ENCODE measurements at places on chromosomes 6 and 20. TPM values are rescaled to one million over a fixed set of nuclear protein-coding genes. Genes with fewer than 3 reads are reported as not detected.

Gene MUCL3
- not detected for total RNA-seq

Gene DACT2
- not detected for total RNA-seq

Gene DNAAF9
- 1.7 TPM for total RNA-seq

Gene WFDC5
- total RNA-seq: not detected

Gene HLA-G
- not detected for total RNA-seq

Gene LAMA4
- 16.4 TPM for total RNA-seq

Gene TRERF1
- 5.2 TPM for total RNA-seq

Gene CLIC5
- total RNA-seq: not detected

Gene SLC26A8
- not detected for total RNA-seq

Gene ACTL10
- not detected for total RNA-seq

DNA sequence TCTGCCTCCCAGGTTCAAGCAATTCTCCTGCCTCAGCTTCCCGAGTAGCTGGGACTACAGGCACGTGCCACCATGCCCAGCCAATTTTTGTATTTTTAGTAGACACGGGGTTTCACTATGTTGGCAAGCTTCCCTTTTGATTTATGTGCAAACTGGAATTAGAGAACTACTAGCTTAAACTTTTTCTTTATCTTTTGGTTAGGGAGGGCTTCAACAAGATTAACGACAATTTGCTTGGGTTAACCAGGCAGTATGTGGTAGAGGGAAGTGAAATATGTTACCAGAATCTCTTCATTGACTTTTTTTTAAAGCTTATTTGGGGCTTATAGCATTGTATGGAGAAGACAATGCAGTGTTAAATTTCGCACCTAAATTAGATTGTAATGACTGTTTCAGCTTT, 9.0 kb downstream of the MYO6 start:
- no peak for DNase-seq

GRCh38 chr20:45873409-45874103, 7.5 kb upstream of the ZSWIM1 start:
- no peak for DNase-seq

GRCh38 chr6:41226752-41227151, 1.4 kb upstream of the TREML4 start:
- peak; percentile 2 for DNase-seq

GRCh38 chr6:16092140-16092539, 36.7 kb upstream of the MYLIP start:
- no peak for DNase-seq

GRCh38 chr6:43834528-43835155, 64.6 kb downstream of the VEGFA start:
- DNase-seq: no peak

DNA sequence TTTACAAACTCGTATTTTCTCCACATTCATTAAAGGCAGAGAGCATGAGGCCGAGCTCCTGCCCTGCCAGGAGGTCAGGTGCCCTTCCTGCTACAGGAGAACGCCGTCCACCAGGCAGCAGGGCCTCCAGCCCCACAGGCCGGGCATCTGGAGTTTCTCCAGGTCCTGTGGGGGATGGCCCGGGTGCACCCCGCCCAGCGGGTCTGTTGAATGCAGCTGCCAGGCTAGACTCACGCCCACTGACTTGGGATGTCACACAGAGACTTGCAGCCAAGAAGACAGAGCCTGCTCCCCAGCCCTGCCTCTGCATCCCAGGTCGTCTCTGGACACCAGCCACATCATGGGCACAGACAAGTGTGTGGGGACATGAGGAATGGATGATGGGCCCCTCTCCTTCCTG, 376.4 kb downstream of the CDH4 start:
- DNase-seq: no peak

DNA sequence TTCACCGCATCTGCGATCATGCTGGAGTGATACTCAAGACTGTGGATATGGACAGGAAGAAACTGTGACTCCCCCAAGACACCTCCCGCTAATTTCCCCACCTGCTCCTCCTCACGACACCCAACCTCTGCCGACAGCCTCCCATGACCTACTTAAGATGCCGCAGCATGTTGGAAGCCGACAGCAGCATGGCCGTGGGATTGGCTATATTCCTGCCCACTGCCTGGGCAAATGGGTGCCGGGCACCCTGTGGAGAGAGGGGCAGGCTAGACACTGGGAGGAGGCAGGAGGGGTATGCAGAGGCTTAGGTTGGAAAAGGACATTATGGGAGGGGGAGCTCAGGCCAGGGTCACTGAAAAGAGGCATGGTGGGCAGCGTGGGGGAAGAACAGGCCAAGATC, 4.5 kb downstream of the IDH3B start:
- DNase-seq: no peak

DNA sequence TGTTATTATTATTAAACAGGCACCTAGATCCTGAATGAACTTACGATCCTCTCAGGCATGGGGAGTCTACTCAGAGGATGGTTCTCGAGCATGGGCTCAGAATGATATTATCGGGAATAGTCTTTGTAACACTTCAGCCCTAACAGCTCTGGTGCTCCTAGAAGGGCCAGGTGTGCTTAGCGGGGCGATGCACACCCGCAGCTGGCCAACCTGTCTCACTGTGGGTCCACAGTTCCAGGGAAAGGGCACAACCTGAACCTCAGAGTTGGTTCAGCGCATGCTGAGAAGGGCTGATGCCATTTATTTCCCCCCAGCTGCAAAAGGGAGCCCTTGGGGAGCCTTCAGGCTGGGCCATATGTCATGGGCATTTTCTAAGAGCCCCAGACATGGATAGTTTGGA, 26.2 kb downstream of the RRAGD start:
- no peak for DNase-seq

DNA sequence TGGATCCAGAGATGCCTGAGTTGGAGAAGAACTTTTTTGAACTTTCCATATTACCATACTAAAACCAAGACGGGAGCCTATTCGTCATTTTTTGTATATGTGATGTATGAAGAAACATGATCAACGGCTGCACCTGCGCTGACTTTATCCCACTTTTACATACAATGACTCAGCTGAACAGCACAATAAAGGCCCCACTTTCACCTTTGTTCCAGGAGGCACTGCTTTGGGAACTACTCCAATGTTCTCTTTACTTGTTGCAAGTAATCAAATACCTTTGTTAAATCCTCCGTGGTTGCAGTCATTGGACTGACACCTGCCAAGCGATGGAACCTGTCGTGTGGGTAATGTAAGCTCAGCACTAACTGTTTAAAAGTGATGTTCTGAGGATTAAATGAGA, 17.3 kb upstream of the BTN3A2 start:
- DNase-seq: no peak

- DNase-seq: no peak
Measured at GRCh38 chr6:57130661-57131177, 40.7 kb downstream of the ZNF451 start.

GRCh38 chr6:25930532-25931410, at the start of gene SLC17A2:
Gene SLC17A2, minus strand, starts transcription at chr6:25930691. Its CDS starts 4,895 bp downstream, at chr6:25925796.
- no peak for DNase-seq

DNA sequence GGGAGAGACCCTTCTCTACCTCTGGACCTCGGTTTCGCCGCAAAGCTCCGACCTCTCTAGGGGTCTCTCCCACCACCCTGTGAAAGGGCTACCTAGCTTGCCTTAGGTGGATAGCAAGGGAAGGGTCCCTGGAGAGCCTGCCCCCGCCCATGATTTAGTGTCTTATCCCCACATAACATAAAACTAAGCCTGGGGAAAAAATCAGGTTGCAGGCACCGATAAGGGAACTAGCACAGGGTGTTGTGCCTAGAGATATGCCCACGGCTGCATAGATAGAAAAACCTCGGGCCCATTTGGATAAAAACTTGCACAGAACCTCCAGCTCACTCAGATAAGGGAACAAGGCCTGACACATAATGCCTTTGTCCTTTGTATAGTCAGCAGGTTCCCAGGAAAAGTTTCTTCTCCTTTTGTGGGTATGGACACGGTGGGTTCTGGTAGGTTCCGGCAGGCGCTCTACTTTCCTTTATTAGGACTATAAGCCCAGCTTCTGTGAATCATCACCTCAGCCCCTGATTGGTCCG, 846 bp downstream of the ZSCAN31 start:
- no peak for DNase-seq

DNA sequence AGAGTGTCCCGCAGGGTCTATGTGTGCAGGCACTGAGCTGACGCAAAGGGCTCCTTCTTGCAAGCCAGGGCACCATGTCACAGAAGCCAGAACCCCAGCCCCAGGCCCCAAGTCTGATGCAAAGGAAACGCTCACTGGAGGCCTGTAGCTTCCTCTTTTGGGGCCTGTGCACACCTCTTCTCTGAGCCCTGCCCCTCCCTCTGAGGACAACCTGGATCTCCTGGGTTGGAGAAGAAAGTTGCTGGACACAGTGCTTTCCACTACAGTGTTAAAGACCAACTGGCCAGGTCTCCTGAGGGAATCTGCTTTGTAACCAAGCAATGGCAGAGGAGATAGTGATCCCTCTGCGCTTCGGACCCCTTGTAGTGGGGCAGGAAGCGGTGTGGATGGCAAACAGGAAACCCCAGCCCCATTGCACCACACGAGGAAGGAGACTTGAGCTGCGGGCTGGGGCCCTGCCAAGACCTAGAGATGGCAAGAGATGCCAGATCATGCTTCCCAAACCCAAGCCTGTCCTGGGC, 90.0 kb downstream of the PRND start:
- no peak for DNase-seq

DNA sequence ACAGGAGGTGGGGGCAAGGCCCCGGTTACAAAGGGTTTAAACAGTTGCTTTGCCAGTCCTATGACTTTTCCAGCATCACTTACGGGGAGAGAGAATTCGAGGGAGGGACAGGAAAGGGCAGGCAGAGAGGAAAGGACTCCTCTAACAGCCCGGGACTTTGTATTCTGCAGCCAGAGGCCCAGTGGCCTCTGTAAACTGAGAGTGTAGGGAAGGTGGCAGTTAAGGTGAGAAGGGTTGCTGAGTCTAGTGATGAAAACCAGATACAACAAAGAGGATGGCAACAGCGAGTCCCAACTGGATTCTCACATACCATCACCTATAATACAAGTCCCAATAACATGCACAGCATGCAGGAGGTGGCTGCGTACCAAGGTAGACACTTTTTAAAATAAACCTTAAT, 13.5 kb downstream of the PLAGL2 start:
- DNase-seq: no peak

DNA sequence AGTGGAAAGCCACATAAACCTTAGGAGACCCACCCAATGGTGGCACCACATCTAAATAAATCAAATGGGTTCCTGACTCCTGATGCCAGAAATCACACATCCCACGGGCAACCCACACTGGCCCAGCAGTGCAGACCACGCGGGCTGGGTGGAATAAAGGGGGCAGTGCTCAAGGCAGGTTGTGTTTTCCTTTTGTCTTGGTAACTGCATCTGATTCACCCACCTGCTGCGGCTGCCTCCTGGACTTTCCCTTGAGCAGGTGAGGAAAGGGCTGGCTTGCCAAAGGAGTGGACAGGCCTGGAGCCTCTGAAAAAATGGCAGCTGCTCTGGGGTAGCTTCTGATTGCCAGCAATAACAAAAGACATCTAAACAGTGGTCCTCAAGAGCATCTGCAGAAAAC, 119.5 kb upstream of the KCNK16 start:
- no peak for DNase-seq

- no peak for DNase-seq
Measured at GRCh38 chr6:154238831-154239230, 117.8 kb downstream of the IPCEF1 start.

- DNase-seq: no peak
Measured at GRCh38 chr20:47353692-47354463, 2.6 kb downstream of the ZMYND8 start.

- no peak for DNase-seq
Measured at GRCh38 chr6:115365783-115366182, 694.9 kb downstream of the FRK start.

DNA sequence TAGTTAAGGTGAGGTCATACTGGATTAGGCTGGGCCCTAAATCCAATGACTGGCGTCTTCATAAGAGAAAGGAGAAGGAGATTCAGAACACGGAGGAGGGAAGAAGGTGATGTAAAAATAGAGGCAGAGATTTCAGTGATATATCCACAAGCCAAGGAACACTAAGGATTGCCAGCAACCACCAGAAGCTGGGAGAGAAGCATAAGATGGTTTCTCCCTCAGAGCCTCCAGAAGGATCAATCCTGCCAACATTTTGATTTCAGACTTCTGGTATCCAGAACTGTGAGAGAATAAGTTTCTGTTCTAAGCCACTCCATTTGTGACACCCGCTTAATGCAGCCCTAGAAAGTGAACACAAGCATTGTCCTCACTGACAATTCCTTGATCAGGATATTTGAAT, 33.6 kb upstream of the NRSN1 start:
- DNase-seq: no peak

GRCh38 chr6:44915111-44915510, 413.0 kb upstream of the RUNX2 start:
- no peak for DNase-seq

GRCh38 chr20:23446505-23446904, 6.2 kb downstream of the CST11 start:
- DNase-seq: peak; percentile 49

- no peak for DNase-seq
Measured at GRCh38 chr6:92428448-92428847, 990.9 kb downstream of the EPHA7 start.

- no peak for DNase-seq
Measured at GRCh38 chr6:135798751-135799515, 52.6 kb upstream of the PDE7B start.

DNA sequence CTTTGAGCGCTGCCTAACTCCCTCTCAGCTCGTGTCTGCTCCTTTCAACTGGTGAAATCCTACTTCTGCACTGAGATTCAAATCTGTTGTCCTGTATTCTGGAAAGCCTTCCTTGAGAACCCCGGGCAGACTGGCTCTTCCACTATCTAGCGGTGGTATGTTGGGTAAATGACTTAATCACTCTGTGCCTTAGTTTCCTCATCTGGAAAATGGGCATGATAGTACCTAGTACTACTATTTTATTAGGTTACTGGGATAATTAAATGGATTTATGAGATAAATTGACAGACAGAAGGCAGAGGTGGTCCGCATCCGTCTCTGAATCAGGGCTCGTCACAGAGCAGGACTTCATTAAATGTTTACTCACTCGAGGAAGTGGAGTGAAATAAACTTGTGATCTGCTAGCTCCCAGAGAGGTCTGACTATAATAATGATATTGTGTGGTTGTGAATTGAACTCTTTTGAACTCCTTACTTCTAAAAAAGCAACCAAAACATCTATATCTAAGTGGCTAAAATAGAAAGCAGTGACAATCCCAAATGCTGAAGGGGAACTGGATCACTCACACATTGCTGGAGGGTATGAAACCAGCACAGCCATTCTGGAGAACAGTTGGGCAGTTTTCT, 26.6 kb downstream of the PPP1R16B start:
- DNase-seq: no peak

GRCh38 chr6:99833034-99833433, 161.0 kb downstream of the MCHR2 start:
- no peak for DNase-seq

- no peak for DNase-seq
Measured at GRCh38 chr20:62952373-62952967, at the start of gene SLC17A9. Gene SLC17A9, plus strand, starts transcription at chr20:62952709. Its CDS starts 122 bp downstream, at chr20:62952831.

DNA sequence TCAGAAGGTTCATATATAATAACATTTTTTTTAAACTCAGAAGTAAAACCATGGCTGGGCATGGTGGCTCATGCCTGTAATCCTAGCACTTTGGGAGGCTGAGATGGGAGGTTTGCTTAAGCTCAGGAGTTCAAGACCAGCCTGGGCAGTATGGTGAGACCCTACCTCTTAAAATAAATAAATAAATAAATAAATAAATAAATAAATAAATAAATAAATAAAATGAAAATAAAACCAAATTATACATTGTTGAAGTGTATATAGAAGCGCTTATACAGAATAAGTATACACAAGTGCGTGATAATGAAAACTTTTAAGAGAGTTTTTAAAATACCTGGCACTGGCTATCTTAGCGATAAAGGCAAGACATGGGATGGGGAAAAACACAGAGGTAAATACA, 71.6 kb downstream of the OR2B2 start:
- DNase-seq: no peak

Data from H4 (cell line).